ENCODE measurements at places on chromosomes 1 and 21.

GRCh38 chr1:59698386-59698785 lies 116.4 kb upstream of the HOOK1 start:
- DNase-seq: no peak

GRCh38 chr1:231663211-231663792 lies 36.7 kb downstream of the DISC1 start:
- DNase-seq: no peak

GRCh38 chr1:233796146-233796783 lies 108.2 kb upstream of the SLC35F3 start:
- no peak for DNase-seq

GRCh38 chr1:205375835-205376545 lies 19.3 kb upstream of the KLHDC8A start:
- no peak for DNase-seq

GRCh38 chr1:147781056-147781471 lies 20.7 kb upstream of the GJA5 start:
- no peak for DNase-seq

DNA sequence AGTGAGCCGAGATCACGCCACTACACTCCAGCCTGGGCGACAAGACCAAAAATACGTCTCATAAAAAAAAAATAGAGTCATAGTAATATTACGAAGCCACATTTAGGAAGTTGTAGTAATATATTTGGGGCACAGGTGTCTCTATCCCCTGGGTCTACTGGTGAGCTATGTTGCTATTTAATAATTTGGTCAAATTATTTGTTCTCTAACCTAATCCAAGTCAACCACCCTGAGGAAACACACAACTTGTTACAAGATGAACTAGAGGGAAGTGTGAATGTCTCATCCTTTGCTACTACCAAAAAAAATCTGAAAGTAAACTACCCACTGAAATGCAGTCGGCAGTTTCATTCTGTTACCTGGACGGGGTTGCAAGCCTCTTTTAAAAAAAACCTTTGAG lies 35.3 kb downstream of the RGS8 start:
- DNase-seq: no peak

GRCh38 chr21:17931080-17931479 lies 111.9 kb upstream of the C21orf91 start:
- DNase-seq: peak; percentile 28

GRCh38 chr1:75796376-75797272 lies at the start of gene MSH4:
Gene MSH4, plus strand, starts transcription at chr1:75796882. Its CDS starts 104 bp downstream, at chr1:75796986.
- DNase-seq: no peak

DNA sequence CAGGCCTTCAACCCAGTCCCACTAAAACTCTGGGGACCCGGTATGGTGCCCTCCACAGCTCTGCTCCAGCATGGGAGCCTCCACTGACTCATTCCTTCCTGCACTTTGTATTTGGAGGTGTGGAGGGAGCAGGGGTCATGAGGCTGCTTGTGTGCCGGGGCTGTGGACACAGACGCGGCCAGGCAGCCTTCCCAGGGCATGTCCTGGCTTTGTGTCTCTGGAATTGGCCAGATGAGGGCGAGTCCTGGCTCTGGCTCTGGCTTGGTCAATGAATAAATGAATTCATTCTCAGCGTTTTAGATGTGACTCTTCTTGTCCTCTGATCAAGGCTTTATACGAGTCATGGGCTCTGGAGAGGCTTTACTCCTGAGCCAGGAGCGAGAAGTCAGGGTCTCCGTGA lies 19.1 kb downstream of the AJAP1 start:
- no peak for DNase-seq

GRCh38 chr1:80799457-80799856 lies 1001.3 kb upstream of the ADGRL2 start:
- no peak for DNase-seq

DNA sequence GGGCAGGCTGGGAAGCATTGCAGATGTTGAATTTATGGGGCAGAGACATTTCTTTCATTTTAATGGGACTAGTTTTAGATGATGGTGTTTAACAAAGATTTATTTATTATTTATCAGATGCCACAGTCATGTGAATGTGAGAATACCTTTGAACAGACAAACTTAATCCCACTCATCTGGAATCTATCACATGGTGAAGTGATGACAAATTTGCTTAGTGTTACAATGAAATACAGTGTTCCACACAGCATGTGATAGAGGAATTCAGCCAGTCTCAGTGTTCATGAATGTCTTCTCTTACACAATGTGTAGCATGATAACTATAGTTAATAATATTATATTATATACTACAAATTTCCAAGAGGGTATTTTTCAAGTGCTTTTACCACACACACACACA lies 1361.7 kb upstream of the B3GALT2 start:
- DNase-seq: no peak

- DNase-seq: peak; percentile 48
Observed at GRCh38 chr1:226424221-226425003, 16.5 kb upstream of the PARP1 start.

- no peak for DNase-seq
Observed at GRCh38 chr21:44527156-44527982, 12.6 kb downstream of the KRTAP10-1 start.

GRCh38 chr1:221437926-221438325 lies 304.0 kb downstream of the DUSP10 start:
- no peak for DNase-seq

DNA sequence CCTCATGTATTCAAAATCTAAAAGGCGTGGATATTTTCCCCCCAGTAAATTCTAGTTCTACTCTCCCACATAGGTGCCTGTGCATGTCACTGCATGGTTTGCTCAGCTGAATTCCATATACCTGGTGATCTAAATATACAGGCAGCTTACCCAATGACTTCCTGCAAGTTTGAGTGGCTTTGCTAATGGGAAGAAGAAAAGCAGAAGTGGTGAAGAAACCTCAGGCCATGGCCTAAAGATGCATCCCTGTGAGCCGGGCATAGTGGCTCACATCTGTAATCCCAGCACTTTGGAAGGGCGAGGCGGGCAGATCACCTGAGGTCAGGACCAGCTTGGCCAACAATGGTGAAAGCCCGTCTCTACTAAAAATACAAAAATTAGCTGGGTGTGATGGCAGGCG lies 11.5 kb downstream of the SLC44A3 start:
- DNase-seq: no peak

- DNase-seq: peak; percentile 79
Observed at GRCh38 chr1:89483010-89483756, 41.4 kb upstream of the LRRC8B start.

DNA sequence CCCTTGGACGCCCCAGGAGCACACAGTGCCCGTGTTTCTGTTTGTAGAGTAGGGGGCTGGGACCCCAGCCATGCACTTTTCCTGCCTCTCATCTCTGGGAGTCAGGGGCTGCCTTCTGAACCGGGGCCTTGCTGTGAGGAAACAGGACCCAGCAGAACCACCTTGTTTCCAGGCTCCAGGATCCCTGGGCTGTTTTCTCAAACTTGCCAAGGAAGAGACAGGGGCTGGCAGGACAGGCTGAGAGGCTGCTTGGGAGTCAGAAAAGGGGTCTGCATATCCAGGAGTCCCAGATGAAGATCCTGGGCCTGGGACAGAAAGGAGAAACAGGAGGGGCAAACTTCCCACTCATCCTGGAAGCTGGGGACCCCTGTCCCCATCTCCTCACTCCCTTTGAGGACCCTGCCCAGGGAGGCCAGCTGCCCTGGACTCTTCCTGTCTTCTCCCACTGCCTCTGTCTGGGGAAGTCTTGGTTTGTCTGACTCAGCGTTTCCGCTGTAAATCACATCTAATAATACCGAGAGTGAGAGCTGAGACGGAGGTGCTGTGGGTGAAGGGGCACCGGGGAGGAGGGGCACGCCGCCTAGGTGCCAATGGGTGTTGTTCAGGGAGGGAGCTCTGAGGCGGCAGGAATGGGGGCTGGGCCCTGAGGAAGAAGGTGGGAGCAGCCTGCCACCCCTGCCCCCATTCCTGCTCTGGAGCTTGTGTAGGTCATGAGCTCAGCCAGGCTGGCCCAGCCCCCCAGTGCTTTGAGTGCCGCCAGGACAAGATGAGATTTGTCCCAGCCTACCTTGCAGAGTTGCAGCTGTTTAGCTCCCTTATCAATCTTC lies 16.7 kb downstream of the POU3F1 start:
- peak; percentile 66 for DNase-seq

GRCh38 chr1:25018110-25018735 lies 88.1 kb upstream of the RUNX3 start:
- DNase-seq: no peak

- DNase-seq: no peak
Observed at GRCh38 chr1:73097917-73098316, 815.6 kb upstream of the NEGR1 start.

- DNase-seq: no peak
Observed at GRCh38 chr1:181185461-181185860, 97.0 kb downstream of the IER5 start.

DNA sequence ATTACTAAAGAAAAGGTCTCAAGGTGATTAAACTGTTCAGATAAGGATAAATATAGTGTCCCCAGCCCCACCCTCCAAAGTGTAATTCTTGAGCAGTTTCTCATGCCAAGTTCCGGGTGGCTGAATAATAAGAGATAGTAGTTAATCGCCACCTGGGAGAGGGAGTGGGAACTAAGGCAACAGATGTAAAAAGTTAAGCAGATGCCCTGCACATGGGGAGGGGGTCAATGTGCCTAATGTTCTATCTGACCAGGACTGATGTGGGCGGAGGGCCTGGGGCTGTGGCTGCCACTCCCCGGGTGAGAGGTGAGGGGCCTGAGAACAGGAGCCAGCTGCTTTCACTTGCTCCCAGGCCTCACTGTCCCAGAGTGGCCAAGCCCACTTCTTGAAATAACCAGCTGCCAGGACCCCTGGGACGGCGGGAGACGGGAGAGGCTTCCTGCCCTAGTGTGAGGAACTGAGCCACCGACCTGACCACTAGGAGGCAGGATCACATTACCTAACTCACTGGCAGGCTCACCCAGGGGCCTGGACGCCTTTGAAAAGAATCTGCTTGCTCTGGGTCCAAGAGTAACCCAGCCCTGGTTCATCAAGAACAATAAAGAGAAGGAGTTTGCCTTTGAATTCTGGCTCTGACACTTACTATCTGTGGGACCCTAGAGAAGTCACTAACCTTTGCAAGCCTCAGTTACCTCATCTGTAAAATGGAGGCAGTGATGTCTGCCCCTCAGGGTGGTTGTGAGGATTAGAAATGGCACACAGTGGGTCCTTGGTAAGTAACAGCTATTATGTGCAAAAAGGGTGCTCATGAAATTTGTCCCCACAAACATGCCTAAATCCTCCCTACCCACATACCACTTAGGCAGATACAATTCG lies 179.2 kb downstream of the ATG4C start:
- DNase-seq: no peak

DNA sequence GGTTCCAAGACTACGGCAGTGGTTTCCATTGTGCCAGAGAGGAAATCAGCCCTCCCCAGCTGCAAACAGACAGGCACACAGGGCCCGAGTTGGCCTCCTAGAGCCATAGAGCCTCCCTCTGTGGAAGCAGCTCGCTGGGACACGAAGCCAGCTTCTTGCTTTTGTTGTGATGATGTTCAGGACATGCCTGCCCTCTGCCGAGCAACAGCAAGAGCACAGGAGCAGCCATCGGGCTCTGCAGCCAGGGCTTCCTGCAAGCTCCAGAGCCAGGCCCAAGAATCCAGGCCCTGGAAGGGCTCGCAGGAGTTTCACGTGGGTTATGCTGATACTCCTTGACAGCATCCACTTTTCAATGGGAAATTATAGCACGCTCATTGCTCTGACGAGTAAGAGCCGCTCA lies 18.5 kb downstream of the NPHP4 start:
- DNase-seq: no peak

DNA sequence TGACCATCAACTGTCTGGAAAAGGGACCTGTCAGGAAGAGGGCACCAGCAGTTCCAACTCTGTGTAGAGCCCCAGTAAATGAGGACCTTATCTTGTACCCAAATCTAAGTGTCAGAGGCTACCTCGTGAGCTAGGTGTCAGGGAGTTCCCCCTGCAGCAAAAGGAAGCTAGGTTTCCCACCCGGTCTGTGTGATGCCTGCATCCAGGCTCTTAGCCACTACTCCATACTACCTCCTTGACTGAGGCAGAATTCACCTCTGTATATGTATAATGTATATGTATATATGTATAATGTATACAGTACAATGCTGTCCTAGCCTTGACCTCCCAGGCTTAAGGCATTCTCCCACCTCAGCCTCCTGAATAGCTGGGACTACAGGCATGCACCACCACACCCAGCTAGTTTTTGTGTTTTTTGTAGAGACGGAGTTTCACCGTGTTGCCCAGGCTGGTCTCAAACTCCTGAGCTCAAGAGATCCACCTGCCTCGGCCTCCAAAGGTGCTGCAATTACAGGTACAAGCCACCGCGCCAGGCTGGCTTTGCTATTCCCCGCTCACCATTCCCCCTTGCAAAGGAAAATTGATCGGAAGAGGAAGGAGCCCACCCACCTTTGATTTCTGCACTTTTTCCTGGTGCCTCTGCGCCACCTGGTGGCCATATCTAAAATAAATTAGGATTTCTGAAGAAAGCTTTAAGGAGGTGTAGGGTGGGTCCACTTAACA lies 15.7 kb upstream of the LUZP1 start:
- DNase-seq: peak; percentile 55

Data from CD4-positive, alpha-beta T cell treated with Interleukin-4 for 4 hours (primary cell).